H7 (cell line): ENCODE measurements at places on chromosomes 2 and 18.

- peak; percentile 81 for DNase-seq
Measured at GRCh38 chr2:95158891-95159619, 593 bp downstream of the ZNF514 start.

DNA sequence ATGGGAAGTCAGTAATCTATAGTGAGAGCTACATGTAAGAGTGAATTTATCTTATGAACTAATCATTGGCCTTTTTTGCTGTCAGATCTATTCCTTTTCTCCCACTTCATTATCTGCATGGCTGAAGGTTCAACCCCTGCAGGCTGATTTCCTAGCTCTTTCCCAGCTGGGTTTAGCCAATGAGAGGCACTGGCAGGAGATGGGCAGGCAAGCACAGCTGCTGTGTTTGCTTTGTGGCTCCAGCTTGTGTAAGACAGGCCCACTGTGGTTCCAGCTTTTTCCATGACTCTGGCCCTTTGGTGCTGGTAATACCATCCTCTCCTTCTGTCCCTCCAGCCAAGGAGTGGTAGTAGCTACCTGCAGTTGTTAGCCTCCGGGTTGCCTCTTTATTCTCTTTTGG is 248.8 kb downstream of the PLCL1 start:
- no peak for DNase-seq

DNA sequence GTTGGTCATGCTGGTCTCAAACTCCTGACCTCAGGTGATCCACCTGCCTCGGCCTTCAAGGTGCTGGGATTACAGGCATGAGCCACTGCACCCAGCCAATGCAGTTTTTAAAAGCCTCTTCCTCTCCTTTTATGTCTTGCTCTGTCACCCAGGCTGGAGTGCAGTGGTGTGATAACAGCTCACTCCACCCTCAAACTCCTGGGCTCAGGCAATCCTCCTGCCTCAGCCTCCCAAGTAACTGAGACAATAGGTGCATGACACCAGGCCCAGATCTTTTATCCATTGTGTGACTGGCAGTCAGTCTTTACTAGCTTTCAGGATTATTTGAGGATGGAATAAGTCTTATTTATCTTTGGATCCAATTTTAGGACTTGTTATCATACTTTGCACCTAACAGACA is 13.2 kb downstream of the KCTD18 start:
- DNase-seq: no peak

DNA sequence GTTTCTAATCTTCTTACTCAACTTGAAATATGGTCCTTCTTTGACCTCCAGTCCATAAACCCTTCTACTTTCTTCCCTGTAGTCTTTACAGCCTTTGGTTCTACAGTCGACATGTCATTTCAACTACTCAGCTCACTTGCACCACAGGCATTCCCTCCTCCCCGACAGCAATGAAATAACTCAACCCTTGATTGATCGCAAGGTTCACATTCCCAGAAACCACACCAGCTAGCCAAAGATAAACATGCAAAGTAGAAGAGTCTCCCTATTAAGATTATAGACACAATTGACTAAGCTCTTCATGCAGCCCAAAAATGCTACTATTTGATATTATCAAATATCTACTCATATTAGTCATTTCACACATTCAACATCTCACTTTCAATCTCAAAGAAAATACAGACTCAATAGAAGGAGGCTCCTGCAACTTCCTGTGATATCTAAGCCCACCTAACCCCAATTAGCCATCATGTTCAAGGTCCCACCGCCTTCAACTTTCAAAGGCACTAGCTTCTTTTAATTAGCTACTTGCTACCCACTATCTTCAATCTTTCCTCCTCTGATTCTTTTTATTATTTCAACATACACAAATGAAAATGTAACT is 50.8 kb downstream of the RTTN start:
- no peak for DNase-seq

GRCh38 chr2:63743982-63744966 is 97.4 kb upstream of the UGP2 start:
- no peak for DNase-seq
